ENCODE measurements at places on chromosomes 5 and 9.

DNA sequence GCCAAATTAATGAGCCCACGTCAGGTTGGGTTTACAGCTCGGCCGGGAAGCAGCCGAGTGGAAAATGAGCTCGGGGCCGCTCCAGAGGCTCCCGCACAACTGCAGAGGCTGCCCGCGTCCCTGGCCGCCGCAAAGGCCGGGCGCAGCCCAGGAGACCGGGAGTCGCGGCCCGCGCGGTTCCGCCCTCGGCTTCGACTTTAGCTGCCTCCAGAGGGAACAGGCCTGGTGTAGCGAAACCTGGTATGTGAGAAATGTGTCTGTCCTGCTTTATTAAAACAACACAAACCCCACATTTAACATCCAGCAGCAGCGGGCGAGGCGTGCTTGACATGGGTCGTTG is 66.2 kb downstream of the FOXD1 start:
- DNase-seq: no peak

DNA sequence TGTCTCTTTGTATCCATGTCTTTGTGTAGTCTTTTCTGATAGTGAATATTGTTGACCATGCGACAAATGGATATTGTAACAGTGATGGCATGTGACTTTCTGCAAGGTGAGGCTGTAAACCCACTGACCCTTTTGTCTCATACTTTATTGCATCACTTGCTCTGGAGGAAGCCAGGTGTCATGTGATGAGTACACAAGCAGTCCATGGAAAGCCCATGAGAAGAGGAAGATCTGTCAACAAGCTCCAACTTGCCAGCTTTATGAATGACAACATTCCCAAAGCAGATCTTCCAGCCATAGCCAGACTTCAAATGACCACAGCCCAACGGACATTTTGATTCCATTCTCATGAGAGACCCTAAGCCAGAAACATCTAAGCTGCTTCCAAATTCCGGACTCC is 450.1 kb upstream of the ACTBL2 start:
- DNase-seq: no peak

GRCh38 chr5:131265311-131265803 is 1.5 kb downstream of the CDC42SE2 start:
- DNase-seq: peak; percentile 90

GRCh38 chr5:32432633-32433032 is 11.9 kb downstream of the ZFR start:
- no peak for DNase-seq

GRCh38 chr5:142106061-142106460 is 2.5 kb upstream of the NDFIP1 start:
- DNase-seq: no peak

DNA sequence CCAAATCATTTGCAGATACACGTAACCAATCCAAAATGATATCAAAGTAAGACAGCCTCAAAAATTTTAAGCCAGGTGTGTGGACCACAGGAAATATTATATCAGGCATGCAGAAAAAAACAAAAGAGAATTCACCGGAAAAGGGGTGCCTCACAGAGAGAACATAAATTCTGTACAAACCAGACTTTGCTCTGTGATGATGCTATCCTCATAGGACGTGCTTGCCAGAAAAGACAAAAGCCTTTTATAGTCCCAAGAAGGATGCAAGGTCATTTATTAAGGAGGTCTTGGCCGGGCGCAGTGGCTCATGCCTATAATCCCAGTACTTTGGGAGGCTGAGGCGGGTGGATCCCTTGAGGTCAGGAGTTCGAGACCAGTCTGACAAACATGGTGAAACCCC is 16.8 kb upstream of the ATP6V1G1 start:
- DNase-seq: no peak

DNA sequence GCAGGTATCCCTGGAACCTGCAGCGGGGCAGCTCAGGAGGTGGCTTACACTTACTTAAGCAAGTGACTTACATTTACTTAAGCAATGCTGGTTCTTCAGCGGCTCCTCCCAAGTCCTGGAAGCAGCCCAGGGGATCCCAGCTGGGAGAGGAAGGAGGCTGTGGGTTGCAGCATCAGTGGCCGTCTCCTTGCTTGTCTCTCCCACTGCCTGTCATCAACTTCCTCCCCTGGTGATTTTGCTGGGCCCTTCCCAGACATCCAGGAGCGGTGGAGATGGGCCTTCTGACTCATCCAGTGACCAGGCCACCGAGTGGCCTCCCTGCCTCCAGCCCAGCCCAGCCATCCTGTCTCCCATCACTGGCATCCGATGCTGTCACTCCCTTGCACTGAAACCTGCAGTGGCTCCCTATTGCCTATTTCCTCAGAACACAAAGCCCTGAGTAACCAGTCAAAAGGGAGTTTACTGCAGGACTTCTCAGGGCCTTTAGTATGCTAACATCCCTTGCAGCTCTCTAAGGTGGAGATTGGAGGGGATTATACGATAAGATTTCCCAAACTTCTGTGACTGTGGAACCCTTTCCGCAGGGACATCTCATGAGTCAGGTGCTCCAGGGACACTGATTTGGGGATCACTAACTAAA is 155.9 kb upstream of the PHYKPL start:
- no peak for DNase-seq

DNA sequence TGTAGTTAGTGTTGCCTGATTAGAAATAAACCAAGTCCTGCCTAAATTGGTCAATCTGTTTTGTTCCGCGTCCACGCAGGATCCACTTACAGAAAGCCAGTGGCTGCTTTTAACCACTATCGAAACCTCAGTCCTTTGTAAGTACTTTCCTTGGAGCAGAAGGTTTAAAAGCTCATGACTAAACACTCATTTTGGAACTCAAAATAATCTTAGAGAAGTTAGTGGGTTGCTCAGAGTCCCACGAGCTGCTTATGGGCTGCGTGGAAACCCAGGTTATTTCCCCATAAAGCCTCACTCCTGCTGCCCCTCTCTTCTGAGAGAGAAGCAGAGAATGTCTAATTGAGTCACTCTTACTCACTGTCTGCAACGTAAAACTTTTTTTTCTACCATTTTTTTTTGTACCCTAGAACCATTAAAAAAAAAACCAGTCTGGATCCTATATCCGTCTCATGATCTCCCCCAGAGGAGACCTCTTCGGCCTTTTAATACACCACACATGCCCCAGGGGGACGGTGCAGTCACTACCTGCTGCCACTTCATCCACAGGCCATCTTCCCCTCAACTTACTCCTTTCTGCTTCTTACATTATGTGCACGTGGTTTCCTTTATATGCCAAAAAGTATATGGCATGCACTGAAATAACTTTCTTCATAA is 7.6 kb downstream of the BASP1 start:
- DNase-seq: no peak

DNA sequence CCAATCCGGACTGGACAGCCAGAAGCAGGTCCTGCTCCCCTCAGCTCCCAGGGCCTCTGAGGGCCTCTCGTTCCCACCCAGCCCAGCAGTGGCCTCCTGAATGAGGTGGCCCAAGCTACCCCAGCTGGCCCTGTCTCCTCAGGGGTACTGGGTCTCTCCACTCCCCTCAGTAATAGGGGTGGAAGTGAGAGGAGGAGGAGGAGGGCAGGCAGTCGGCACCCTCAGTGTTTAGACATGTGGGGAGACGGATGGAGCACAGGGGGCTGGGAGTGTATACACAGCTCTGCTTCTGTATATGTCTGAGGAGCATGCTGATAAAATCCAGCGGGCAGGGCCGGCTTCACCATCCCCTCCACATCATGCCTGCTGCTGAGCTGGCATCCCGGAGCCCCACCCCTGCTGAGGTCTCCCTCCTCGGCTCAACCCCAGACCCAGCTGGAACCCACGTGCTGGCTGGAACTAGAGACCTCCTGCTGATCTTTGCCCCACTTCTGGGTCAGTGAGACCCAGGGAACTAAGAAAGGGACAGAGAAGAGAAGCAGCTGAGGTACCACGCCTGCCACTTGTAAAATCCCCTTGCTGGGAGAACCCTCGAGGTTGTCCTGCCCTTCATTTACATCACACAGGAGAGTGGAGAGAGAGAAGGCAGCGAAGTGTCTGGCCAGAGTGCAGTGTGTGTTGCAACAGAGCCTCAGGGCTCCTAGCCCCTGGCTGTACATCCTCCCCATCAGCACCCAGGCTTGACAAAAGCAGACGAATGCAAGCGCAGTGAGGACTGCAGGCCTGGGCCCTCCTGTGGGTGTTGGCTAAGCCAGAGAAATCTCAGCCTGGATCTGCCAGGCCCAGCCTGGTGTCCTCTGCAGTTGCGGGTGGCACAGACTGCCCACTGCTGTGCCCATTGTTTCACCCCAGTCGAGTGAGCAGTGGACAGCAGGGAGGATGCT is 77.5 kb downstream of the PSD2 start:
- no peak for DNase-seq

- no peak for DNase-seq
These were observed 16.3 kb upstream of the SPINK4 start for GRCh38 chr9:33223696-33224095.

DNA sequence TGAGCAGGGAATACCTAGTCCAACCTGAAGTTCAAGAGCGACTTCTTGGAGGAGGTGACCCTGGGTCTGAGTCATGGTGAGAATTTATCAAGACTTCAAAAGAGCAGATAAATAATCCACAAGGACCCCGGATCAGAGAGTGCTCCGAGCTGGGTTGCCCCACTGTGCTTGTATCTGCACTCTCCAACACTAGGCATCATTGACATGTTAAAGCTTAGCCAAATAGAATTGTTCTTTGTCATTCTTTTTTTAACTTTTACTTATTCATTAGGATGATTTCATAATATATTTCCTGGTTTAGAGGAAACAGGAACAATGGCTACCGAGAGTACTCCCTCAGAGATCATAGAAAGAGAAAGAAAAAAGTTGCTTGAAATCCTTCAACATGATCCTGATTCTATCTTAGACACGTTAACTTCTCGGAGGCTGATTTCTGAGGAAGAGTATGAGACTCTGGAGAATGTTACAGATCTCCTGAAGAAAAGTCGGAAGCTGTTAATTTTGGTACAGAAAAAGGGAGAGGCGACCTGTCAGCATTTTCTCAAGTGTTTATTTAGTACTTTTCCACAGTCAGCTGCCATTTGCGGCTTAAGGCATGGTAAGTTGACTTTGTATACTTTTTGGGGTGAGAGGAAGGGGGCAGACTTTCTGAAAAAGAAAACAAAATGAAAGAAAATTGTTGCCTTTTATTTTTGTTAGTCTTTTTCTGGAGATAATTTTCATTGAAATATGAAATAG is at the start of gene CARD6:
Gene CARD6 (plus strand): TSS at position 300 of the 738 bp plus-strand sequence. CDS start 16 bp downstream, at position 316.
- peak; percentile 55 for DNase-seq

Measured in AML-193 (cell line).